Activated CD8-positive, alpha-beta T cell treated with anti-CD3 and anti-CD28 coated beads for 36 hours (primary cell): ENCODE measurements at places on chromosomes 12 and 14. TPM values are rescaled to one million over a fixed set of nuclear protein-coding genes. Genes with fewer than 3 reads are reported as not detected.

DNA sequence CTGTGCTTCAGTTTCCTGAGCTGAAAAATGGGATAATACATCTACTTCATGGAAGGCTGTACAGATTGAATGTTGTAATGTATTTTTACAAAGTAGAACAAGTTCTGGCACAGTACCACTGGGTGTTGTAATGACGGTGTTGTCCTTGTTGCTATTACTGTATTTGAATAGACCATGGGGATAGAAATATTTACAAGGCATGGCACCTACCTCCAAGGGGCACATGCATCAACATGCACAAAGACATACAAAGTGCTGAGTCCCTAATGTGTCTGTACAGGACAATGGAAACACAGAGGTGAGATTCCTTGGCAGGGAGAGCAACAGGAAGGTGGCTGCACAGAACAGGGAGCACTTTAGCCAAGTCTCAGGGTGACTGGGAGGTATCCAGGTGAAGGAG, 930.6 kb upstream of the TMEM132C start:
- no peaks in the 10 kb centered on the region for H3K27me3 ChIP-seq
- no peak overlapping the region for H3K27ac ChIP-seq
- no peak for DNase-seq
- no peaks in the 10 kb centered on the region for H3K36me3 ChIP-seq
- H3K4me1 ChIP-seq, result no peaks in the 10 kb centered on the region

DNA sequence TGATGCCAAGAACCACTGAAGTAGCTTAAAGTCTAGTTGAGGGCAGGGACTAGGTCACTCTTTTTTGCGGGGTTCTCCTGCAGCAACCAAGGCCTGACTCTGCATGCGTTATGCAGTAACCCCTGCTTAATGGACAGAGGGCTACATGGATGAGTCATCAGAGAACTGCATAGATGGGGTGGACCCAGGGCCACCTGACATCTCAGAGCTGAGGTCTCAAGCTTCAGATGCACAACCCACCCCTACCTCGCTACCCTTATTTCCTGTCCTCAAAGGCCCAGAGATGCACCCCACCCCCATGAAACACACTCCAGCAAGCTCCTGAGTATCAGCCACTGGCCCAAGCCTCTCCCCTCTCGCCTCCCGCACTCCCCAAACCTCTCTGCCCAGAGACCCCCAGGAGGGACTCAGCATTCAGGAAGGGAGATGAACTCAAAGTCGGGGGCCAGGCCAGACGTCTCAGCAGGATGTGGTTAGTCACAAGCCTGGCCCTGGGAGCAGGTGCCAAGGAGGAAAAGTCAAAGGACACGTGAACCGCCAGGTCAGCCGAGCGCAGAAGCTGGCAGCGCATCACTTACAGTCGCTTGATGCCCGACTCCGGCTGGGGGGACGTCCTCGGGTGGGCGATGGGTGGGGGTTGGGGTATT, 25.8 kb downstream of the SNRNP35 start:
- DNase-seq, result peak; percentile 34
- H3K4me3 ChIP-seq, result no peak overlapping the region
- H3K27ac ChIP-seq, result peak overlapping the region; percentile 37
- H3K36me3 ChIP-seq, result no peaks in the 10 kb centered on the region
- peaks cover 23% of the 10 kb centered on the region for H3K4me1 ChIP-seq

DNA sequence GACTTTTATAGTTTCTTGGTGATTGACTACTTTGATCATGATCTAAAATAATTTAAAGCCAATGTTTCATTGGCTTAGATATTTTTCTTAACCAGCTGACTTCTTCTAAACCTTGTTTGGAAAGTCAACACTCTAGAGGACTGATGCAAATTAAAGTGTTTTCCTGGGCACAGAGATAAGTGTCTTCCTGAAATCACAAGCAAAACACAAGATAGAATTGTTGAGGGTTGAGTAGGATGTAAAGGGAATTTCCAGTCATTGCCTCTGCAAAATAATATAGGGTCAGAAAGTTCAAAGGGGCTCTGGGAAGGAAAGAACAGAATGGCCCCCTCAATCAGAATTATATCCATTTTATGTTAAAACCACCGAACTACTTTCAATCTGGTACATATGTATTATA, 156.3 kb upstream of the LRIG3 start:
- H3K4me1 ChIP-seq, result no peaks in the 10 kb centered on the region
- H3K4me3 ChIP-seq, result no peak overlapping the region
- H3K36me3 ChIP-seq, result no peaks in the 10 kb centered on the region
- no peak for DNase-seq
- H3K27ac ChIP-seq, result no peak overlapping the region

- no peaks in the 10 kb centered on the region for H3K36me3 ChIP-seq
- no peaks in the 10 kb centered on the region for H3K4me1 ChIP-seq
- no peak for DNase-seq
- no peak overlapping the region for H3K4me3 ChIP-seq
- no peak overlapping the region for H3K27ac ChIP-seq
Observed at GRCh38 chr12:58809064-58809607, 111.2 kb downstream of the LRIG3 start.

DNA sequence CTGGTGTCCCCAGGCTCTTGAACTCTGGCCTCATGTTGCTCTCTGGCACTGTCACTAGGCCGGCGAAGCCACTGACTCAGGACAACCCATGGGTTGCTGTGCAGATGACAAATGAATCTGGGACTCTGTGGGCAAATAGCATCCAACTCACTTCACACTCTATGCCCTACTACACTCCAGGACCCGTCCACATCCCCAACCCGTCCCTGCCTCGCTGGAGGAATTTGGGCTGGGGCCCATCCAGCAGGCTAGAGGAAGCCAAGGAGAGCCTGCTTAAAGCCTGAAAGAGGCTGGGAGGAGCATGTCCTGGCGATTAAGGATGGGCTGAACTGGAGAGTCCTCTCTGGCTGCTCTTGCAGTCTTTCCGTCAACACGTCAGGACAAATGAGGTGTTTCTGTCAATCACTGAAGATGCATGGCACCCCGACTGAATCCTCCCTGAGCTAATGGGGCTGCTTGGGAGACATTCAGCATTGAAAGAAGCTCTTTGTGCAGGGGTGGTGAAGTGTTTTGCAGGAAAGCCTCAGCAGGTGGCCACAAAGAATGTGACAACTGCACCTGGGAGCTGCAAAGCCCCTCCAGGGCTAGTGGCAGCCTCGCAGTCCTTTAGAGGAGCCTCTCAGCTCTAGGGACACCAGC, 71.7 kb downstream of the ANO2 start:
- H3K4me3 ChIP-seq, result no peak overlapping the region
- no peak overlapping the region for H3K27ac ChIP-seq
- H3K36me3 ChIP-seq, result no peaks in the 10 kb centered on the region
- no peaks in the 10 kb centered on the region for H3K4me1 ChIP-seq
- peaks cover 8% of the 10 kb centered on the region for H3K27me3 ChIP-seq
- DNase-seq, result no peak

DNA sequence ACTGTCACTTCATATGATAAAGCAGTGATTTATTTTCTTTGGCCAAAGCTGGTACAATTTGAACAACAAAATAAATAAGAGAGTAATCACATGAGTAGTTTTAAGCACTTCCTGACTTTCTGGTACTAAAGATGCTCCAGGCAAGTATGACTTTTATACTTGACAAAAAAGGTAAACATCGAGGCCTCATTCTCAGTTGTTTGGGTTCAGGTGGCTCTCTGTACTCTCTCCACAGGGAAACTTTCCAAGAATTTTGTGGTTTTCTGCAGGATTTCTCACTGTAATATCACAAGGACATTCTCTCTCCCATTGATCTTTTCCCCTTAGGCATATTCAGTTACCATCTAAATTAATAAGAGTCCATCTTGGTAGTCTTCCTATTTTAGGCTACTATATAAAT, 26.6 kb upstream of the KCNC2 start:
- H3K27me3 ChIP-seq, result peaks cover 2% of the 10 kb centered on the region
- DNase-seq, result no peak
- H3K36me3 ChIP-seq, result no peaks in the 10 kb centered on the region
- H3K27ac ChIP-seq, result no peak overlapping the region

GRCh38 chr14:90549794-90550641, 153.2 kb downstream of the CALM1 start:
- no peaks in the 10 kb centered on the region for H3K4me1 ChIP-seq
- no peak for DNase-seq
- no peak overlapping the region for H3K4me3 ChIP-seq
- H3K27me3 ChIP-seq, result no peaks in the 10 kb centered on the region

DNA sequence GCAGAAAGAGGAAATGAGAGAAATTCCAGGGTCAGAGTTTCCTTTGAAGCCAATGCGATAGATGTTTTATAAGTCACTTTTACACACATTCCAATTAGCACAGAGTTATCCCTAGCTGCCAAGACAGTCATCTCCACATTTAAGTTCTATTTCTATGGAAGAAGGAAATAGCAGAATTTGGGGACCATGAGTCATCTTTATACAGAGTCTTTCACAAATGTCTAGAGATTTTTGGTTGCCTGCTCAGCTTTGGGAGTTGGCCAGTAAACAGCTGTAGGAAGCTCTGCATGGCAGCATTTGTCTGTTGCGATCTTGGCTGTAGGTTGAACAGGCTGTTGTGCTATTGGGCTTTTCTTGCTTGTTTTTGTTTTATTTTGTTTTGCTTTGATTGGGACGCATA, 884.3 kb downstream of the GALC start:
- H3K27ac ChIP-seq, result no peak overlapping the region
- no peak overlapping the region for H3K4me3 ChIP-seq
- DNase-seq, result no peak

- H3K36me3 ChIP-seq, result no peaks in the 10 kb centered on the region
- no peak for DNase-seq
- H3K4me1 ChIP-seq, result peaks cover 2% of the 10 kb centered on the region
- H3K27me3 ChIP-seq, result peaks cover 20% of the 10 kb centered on the region
- no peak overlapping the region for H3K27ac ChIP-seq
- H3K4me3 ChIP-seq, result no peak overlapping the region
Observed at GRCh38 chr14:54807881-54808280, 94.7 kb downstream of the GCH1 start.

Gene PDE3A
- total RNA-seq, result not detected

Gene RNASE2
- total RNA-seq, result not detected

Gene KMT2D
- 62.3 TPM for total RNA-seq

Gene KERA
- not detected for total RNA-seq

Gene TAS2R14
- 0.97 TPM for total RNA-seq

Gene METAP2
- 133 TPM for total RNA-seq

Gene KLHL33
- total RNA-seq, result 0.59 TPM

Gene GPR135
- total RNA-seq, result 1.7 TPM
